ENCODE measurements at places on chromosomes 3 and 15.

GRCh38 chr3:64691051-64691450, 3.3 kb upstream of the ADAMTS9 start:
- DNase-seq = no peak

- DNase-seq = no peak
Observed at GRCh38 chr3:197311591-197311990, 13.2 kb upstream of the DLG1 start.

- DNase-seq = no peak
Observed at GRCh38 chr3:145326666-145327065, 834.3 kb downstream of the PLOD2 start.

- no peak for DNase-seq
Observed at GRCh38 chr15:99421172-99421656, 144.6 kb upstream of the MEF2A start.

- DNase-seq = no peak
Observed at GRCh38 chr3:190646996-190647395, 133.1 kb downstream of the IL1RAP start.
